ENCODE measurements at places on chromosomes 13 and 19. TPM values are rescaled to one million over a fixed set of nuclear protein-coding genes. Genes with fewer than 3 reads are reported as not detected.

The SPRYD7 gene
- total RNA-seq = 5.4 TPM

The EDNRB gene
- total RNA-seq = 46.2 TPM

The ZMYM2 gene
- 80.8 TPM for total RNA-seq

The COMMD6 gene
- total RNA-seq = 211 TPM

DNA sequence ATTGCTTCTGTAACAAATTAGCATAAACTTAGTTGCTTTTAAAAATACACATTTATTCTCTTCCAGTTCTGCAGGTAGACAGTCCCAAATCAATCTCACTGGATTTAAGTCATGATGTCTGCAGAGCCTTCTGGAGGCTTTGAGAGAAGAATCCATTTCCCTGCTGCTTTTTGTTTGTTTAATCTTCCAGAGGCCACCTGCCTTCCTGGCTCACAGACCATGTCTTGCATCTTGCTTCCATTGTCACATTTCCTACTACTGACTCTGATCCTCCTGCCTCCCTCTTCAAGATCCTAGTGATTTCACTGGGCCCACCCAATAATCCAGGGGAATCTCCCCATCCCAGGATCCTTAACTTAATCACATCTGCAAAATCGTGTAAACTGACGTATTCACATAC, 473.3 kb downstream of the ITGBL1 start:
- no peaks in the 10 kb centered on the region for H3K27me3 ChIP-seq
- no peak overlapping the region for H3K27ac ChIP-seq
- H3K4me1 ChIP-seq = no peaks in the 10 kb centered on the region
- H3K36me3 ChIP-seq = no peaks in the 10 kb centered on the region
- DNase-seq = no peak
- H3K4me3 ChIP-seq = no peak overlapping the region

DNA sequence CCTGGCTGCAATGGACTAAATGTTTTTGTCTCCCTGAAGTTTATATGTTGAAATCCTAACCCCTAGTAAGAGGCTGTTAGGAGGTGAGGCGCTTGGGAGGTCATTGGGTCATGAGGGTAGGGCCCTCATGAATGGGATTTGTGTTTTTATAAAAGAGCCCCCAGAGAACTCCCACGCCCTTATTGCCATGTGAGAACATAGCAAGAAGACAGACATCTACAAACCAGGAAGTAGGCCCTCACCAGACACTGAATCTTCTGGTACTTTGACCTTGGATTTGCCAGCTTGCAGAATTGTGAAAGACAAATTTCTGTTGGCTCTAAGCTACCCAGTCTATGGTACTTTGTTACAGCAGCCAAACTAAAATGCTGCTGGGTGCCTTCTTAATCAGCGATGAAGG, 96.1 kb upstream of the SPATA13 start:
- DNase-seq = no peak
- no peak overlapping the region for H3K27ac ChIP-seq
- H3K36me3 ChIP-seq = no peaks in the 10 kb centered on the region
- H3K4me3 ChIP-seq = no peak overlapping the region
- no peaks in the 10 kb centered on the region for H3K27me3 ChIP-seq
- no peaks in the 10 kb centered on the region for H3K4me1 ChIP-seq

GRCh38 chr13:102582256-102582655, 14.5 kb upstream of the TPP2 start:
- H3K27me3 ChIP-seq = no peaks in the 10 kb centered on the region
- no peak for DNase-seq
- H3K4me1 ChIP-seq = no peaks in the 10 kb centered on the region

The NLRP7 gene
- total RNA-seq = not detected

GRCh38 chr19:2315818-2316353, 7.9 kb upstream of the LINGO3 start:
- DNase-seq = no peak
- peaks cover 6% of the 10 kb centered on the region for H3K27me3 ChIP-seq
- no peaks in the 10 kb centered on the region for H3K4me1 ChIP-seq
- H3K27ac ChIP-seq = no peak overlapping the region
- H3K36me3 ChIP-seq = no peaks in the 10 kb centered on the region
- no peak overlapping the region for H3K4me3 ChIP-seq

The ZNF284 gene
- 2.2 TPM for total RNA-seq

- no peaks in the 10 kb centered on the region for H3K36me3 ChIP-seq
- no peaks in the 10 kb centered on the region for H3K27me3 ChIP-seq
- no peak for DNase-seq
- H3K4me3 ChIP-seq = peak within 1 kb of the TSS; percentile 93
- peaks cover 11% of the 10 kb centered on the region for H3K4me1 ChIP-seq
Observed at GRCh38 chr13:78658630-78659449, at the start of gene OBI1. TSS of gene OBI1 (minus strand) at chr13:78659155. CDS start at chr13:78659120, 35 bp downstream.

GRCh38 chr13:45521297-45521696, 56.6 kb downstream of the COG3 start:
- H3K36me3 ChIP-seq = no peaks in the 10 kb centered on the region
- H3K27ac ChIP-seq = no peak overlapping the region
- no peaks in the 10 kb centered on the region for H3K4me1 ChIP-seq
- DNase-seq = no peak
- no peak overlapping the region for H3K4me3 ChIP-seq

DNA sequence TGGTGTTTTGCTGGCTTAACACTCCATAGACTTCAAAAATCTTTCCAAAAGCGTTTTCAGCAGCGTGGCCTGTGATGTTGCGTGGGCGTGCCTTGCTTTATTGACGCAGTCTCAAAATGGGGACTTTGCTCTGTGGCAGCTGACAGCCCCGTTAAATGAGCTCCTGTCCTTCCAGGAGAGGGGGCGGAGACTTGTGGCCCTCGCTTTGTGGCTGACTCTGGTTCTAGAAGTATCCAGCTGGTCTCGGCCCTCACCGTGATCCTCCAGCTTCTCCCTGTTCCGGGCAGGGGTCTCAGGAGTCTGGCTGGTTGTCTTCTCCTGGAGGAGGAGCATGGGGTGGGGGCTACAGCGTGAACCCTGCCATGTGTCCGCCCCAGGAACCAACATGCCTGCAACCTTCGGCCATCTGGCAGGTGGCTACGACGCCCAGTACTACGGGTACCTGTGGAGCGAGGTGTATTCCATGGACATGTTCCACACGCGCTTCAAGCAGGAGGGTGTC, 8.4 kb upstream of the ZNF554 start:
- no peaks in the 10 kb centered on the region for H3K4me1 ChIP-seq
- no peaks in the 10 kb centered on the region for H3K27me3 ChIP-seq
- H3K27ac ChIP-seq = no peak overlapping the region
- H3K36me3 ChIP-seq = no peaks in the 10 kb centered on the region
- no peak overlapping the region for H3K4me3 ChIP-seq
- no peak for DNase-seq

- no peak overlapping the region for H3K27ac ChIP-seq
- DNase-seq = no peak
- no peaks in the 10 kb centered on the region for H3K36me3 ChIP-seq
- H3K4me1 ChIP-seq = peaks cover 5% of the 10 kb centered on the region
Observed at GRCh38 chr19:52099497-52100138, 4.1 kb upstream of the ZNF841 start.

The SEMA6B gene
- 8.3 TPM for total RNA-seq

- H3K27ac ChIP-seq = peak overlapping the region; percentile 82
- no peaks in the 10 kb centered on the region for H3K27me3 ChIP-seq
- H3K4me3 ChIP-seq = peak overlapping the region; percentile 69
- H3K36me3 ChIP-seq = peaks cover 3% of the 10 kb centered on the region
- no peak for DNase-seq
Observed at GRCh38 chr19:10567656-10568055, 1.1 kb downstream of the CDKN2D start.

GRCh38 chr19:50030225-50030624, 4.4 kb downstream of the ZNF473 start:
- DNase-seq = no peak
- no peak overlapping the region for H3K27ac ChIP-seq
- peaks cover 15% of the 10 kb centered on the region for H3K4me1 ChIP-seq
- H3K4me3 ChIP-seq = no peak overlapping the region
- no peaks in the 10 kb centered on the region for H3K36me3 ChIP-seq

DNA sequence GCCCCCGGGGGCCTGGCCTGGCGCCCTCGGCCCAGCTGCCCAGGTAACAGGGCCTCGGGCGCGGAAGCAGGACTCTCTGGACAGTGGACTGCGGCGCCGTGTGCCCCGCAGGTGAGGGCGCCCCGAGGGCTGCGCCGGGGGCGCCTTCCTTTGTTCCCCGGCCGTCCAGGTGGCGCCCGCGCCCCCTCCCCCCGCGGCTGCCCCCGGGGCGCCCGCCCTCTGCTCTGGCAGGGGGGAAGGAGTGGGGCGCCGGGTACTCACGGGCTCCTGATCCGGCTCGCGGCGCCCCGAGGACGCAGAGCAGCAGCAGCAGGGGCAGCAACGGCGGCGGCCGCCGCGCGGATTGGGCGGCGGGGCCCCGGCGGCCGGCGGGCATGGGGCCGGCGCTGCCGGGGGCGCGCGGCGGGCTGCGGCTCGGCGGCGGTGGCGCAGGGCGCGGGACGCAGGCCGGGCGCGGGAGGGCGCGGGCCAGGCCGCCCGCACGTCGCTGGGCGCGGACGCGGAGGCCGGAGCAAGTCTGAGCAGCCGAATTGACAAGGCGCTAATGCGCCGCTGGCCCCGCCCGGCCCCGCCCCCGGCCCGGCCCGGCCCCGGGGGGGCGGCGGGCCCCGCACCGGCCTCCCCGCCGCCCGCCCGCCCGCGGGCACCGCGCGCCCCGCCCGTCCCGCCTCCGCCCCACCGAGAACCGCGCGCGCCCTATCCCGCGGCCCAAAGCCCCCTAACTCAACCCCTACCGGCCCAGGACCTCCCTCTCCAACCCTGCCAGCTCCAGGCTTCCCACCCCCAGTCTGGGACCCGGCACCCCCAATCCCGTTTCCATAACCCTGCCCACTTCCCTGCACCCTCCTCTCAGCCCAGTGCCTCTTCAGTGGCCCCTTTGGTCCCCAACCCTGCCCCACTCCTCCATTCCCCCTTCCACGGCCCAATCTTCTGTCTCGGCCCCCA, at the start of gene CRLF1:
TSS of gene CRLF1 (minus strand) at position 519 of the 945 bp plus-strand sequence. CDS start at position 376, 143 bp downstream.
- H3K36me3 ChIP-seq = no peaks in the 10 kb centered on the region
- DNase-seq = no peak
- H3K4me1 ChIP-seq = peaks cover 25% of the 10 kb centered on the region
- H3K4me3 ChIP-seq = peak within 1 kb of the TSS; percentile 29
- H3K27ac ChIP-seq = no peak within 1 kb of the TSS

The CD79A gene
- not detected for total RNA-seq

DNA sequence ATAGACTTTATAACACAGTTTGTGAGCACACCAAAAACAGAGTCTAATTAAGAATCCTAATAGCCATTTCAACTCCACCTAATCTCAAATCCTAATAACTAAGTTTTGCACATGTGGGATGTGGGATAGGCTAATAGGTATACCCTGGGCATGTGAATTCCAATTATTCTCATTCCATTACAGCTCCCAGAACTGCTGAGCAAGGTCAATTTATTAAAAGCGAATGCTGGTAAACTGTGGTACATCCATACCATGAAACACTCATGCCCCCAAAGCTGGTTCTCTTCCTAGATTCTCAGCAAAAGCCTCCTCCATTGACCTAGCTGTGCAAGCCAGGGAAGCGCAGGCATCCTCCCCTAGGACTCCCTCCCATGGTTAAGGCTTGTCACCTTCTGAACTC, 113.8 kb downstream of the USP12 start:
- H3K27me3 ChIP-seq = no peaks in the 10 kb centered on the region
- DNase-seq = no peak
- H3K36me3 ChIP-seq = no peaks in the 10 kb centered on the region
- H3K27ac ChIP-seq = no peak overlapping the region

The ZNF563 gene
- 1.5 TPM for total RNA-seq

DNA sequence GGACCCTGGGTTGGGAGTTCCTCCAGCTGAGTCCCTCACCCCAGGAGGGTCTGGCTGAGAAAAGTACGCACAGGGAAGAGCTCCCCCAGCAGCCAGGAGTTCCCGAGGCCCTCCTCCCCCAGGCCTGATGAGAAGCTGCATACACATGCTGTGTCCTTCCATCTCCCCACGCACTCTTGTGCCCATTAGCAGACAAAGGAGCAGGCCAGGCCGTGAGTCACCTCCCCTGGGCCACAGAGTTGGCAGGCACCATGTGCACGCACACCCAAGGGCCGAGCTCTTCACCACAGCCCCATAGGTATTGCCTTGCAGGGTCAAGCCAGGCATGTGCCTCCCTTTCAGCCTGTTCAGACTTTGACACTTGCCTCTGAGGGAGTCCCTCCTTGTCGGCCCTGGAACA, 17.5 kb downstream of the MAU2 start:
- H3K27ac ChIP-seq = no peak overlapping the region
- peaks cover 8% of the 10 kb centered on the region for H3K36me3 ChIP-seq
- H3K4me1 ChIP-seq = peaks cover 27% of the 10 kb centered on the region
- H3K27me3 ChIP-seq = no peaks in the 10 kb centered on the region

- H3K27me3 ChIP-seq = no peaks in the 10 kb centered on the region
- H3K36me3 ChIP-seq = no peaks in the 10 kb centered on the region
- DNase-seq = no peak
- peak overlapping the region; percentile 84 for H3K27ac ChIP-seq
Observed at GRCh38 chr19:36489920-36490415, 607 bp upstream of the ZNF566 start.

GRCh38 chr19:56840451-56841192, at the start of the genes PEG3 and ZIM2:
TSS of gene PEG3 (minus strand) at chr19:56840726. CDS start at chr19:56824655, 16,071 bp downstream.
TSS of gene ZIM2 (minus strand) at chr19:56840726. CDS start at chr19:56824277, 16,449 bp downstream.
- peak within 1 kb of the TSS; percentile 55 for H3K27ac ChIP-seq
- no peak for DNase-seq
- no peaks in the 10 kb centered on the region for H3K27me3 ChIP-seq
- H3K4me3 ChIP-seq = peak within 1 kb of the TSS; percentile 57
- no peaks in the 10 kb centered on the region for H3K4me1 ChIP-seq

- no peaks in the 10 kb centered on the region for H3K36me3 ChIP-seq
- DNase-seq = no peak
- H3K27me3 ChIP-seq = no peaks in the 10 kb centered on the region
- no peak overlapping the region for H3K27ac ChIP-seq
- no peak overlapping the region for H3K4me3 ChIP-seq
- H3K4me1 ChIP-seq = peaks cover 5% of the 10 kb centered on the region
Observed at GRCh38 chr13:71862459-71862943, 4.5 kb downstream of the DACH1 start.

DNA sequence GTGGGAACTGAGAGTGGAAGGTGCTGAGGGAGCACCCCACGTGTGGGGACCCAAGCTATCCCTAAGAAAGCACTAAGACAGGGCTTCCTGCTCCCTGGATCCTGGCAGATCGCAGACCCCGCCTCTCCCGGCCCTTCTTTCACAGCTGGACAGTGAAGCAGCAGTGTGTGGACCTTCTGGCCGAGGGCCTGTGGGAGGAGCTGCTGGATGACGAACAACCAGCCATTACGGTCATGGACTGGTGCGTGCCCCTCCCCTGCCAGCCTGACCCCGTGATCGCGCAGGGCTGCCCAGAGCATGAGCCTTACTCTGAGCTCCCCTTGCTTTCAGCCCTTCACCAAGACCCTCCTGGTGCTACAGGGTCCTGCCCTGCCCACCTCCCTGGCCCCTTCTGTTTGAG, 2.3 kb downstream of the NCCRP1 start:
- peaks cover 4% of the 10 kb centered on the region for H3K4me1 ChIP-seq
- peaks cover 7% of the 10 kb centered on the region for H3K27me3 ChIP-seq
- no peak for DNase-seq
- no peaks in the 10 kb centered on the region for H3K36me3 ChIP-seq

GRCh38 chr13:78657699-78658629, 991 bp downstream of the OBI1 start:
- no peaks in the 10 kb centered on the region for H3K27me3 ChIP-seq
- DNase-seq = no peak
- H3K4me3 ChIP-seq = peak overlapping the region; percentile 93
- peaks cover 11% of the 10 kb centered on the region for H3K4me1 ChIP-seq
- H3K36me3 ChIP-seq = no peaks in the 10 kb centered on the region

Measured in vagina (tissue), 2 donors.